Activated CD4-positive, alpha-beta T cell treated with anti-CD3 and anti-CD28 coated beads, Interleukin-2, amount 10 ng/mL, durations not matched to agents 24 days and 14 days (primary cell): ENCODE measurements at places on chromosomes 7 and 10. TPM values are rescaled to one million over a fixed set of nuclear protein-coding genes. Genes with fewer than 3 reads are reported as not detected.

DNA sequence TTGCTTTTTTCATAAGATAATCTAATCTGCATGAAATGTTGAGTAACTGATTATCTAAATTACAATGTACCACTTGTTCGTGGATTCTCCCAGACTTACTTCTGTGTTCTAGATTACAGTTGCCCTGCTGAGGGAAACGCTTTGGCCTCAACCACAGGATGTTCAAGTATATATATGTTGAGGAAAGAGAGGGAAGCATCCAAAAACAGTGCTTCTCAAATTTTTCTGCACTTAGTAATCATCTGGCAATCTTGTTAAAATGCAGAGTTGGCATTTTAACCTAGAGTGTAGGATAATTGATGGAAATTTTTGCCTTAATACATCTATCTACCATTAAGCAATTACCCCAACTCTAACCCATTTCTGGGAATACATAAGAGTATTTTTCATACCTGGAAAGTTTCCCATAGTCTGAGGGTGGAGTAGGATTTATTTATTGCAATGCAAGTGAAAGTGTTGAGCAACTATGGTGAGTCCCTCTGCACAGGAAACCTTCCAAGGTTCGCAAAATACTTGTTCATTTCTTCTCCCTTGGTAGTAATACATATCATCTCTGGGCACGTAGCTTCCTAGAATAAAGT is 59.6 kb upstream of the C1GALT1 start:
- no peak overlapping the region for H3K4me3 ChIP-seq
- H3K27ac ChIP-seq = no peak overlapping the region
- DNase-seq = no peak

DNA sequence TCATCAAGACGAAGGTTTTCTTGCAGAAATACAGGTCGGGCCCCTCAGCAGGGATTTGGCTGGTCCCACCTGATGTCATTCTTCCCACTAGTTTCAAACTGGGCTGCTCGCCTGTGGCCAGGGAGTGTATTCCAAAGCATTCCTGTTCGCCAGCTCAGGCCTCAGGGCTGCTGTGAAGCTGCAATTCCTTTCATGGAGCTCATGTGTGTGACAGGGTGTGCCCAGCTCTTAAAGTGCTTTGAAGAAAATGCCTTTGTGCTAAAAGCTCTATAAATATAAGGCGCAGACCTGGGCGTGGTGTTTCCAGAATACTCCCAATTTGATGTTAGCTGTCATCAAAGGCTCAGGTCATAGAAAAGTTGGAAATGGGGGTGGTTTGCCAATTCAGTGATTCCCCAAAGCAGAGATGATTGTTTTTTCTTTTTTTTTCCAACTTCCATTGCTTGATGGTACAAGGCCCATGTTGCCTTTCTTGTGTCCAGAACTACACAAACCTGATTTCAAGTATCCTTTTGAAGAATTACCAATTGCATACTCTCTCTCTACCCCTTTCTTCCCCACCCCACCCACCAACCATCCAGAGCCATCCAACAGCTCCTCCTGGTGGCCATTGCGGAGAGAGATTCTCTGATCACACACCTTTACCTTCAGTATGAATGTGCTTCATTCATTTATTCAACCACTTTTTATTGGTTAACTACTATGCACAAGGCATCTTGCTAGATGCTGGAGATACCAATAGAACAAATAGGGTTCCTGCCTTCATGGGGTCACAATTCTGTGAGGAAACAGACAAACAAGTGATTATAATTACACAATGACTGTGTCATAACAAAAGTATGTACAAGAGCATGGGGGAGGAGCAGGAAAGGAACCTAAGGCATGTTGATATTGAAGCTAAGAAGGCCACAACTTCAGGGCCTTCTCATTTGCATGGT is 297.3 kb upstream of the LYZL1 start:
- no peak overlapping the region for H3K4me3 ChIP-seq
- DNase-seq = peak; percentile 73
- no peaks in the 10 kb centered on the region for H3K36me3 ChIP-seq
- no peaks in the 10 kb centered on the region for H3K27me3 ChIP-seq

DNA sequence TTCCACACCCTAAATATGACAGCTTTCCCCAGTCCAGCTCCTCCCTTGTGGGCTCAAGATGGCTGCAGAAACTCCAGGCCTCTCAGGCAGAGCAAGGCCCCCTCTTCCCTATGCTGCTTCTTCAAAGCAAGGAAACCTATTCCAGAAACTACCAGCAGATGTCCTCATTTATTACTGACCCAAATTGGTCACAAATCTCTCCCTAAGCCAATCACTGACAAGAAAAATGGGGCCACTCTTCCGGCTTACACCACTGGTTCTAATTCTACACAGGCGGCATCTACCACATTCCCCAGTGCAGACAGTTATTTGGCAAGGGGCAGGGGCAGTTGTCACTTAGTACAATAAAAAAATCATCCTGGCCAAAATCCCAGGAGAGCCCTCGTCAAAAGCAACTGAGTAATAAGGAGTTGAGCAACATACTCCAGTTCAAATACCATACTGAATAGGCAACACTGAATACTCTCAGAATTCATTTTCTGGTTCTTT is 150.4 kb downstream of the SFMBT2 start:
- H3K4me3 ChIP-seq = peak overlapping the region; percentile 31
- H3K36me3 ChIP-seq = peaks cover 22% of the 10 kb centered on the region
- H3K27me3 ChIP-seq = no peaks in the 10 kb centered on the region

- no peak overlapping the region for H3K27ac ChIP-seq
- H3K36me3 ChIP-seq = no peaks in the 10 kb centered on the region
- no peak overlapping the region for H3K4me3 ChIP-seq
- H3K27me3 ChIP-seq = no peaks in the 10 kb centered on the region
- no peaks in the 10 kb centered on the region for H3K4me1 ChIP-seq
These were observed 454.5 kb upstream of the SEMA3D start for GRCh38 chr7:85641331-85641730.

GRCh38 chr7:75734586-75735458 is 3.9 kb downstream of the HIP1 start:
- no peak overlapping the region for H3K27ac ChIP-seq
- no peak overlapping the region for H3K4me3 ChIP-seq
- H3K27me3 ChIP-seq = peaks cover 12% of the 10 kb centered on the region
- peaks cover 9% of the 10 kb centered on the region for H3K4me1 ChIP-seq

GRCh38 chr10:1558906-1559305 is 178.4 kb downstream of the ADARB2 start:
- no peak for DNase-seq
- H3K4me1 ChIP-seq = no peaks in the 10 kb centered on the region
- no peaks in the 10 kb centered on the region for H3K27me3 ChIP-seq
- no peak overlapping the region for H3K4me3 ChIP-seq

DNA sequence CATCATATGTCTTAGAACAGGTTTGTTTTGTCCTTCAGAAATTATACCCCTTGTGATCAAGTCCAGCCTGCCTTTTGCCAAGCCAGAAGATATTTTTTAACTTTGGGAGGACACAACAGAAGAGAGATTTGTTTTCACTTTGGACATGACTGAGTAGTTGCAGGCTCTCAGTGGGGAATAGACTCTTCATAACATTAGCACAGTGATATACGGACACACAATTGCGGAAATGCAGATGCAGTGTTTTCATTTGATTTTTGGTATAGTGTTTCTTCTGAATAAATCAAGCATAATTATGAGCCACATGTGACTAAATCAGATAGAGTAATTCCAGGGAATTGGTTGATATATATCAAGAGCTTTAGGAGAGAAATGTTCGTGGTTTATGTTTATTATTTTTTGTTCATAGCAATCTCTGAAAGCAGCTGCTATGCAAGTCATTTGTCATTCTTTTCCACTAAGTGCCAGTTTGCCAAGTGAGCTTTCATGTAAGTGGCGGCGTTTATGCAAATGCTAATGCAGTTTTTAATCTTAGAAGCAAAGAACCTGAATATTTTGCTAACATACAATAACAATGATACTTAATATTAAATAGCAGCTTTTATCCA is 69.6 kb upstream of the HDAC9 start:
- no peaks in the 10 kb centered on the region for H3K4me1 ChIP-seq
- no peak overlapping the region for H3K4me3 ChIP-seq
- no peaks in the 10 kb centered on the region for H3K27me3 ChIP-seq
- no peak overlapping the region for H3K27ac ChIP-seq

- no peaks in the 10 kb centered on the region for H3K36me3 ChIP-seq
- DNase-seq = peak; percentile 92
- peaks cover 66% of the 10 kb centered on the region for H3K4me1 ChIP-seq
- peak overlapping the region; percentile 48 for H3K4me3 ChIP-seq
These were observed 20.3 kb upstream of the KLF6 start for GRCh38 chr10:3805201-3805790.

- no peaks in the 10 kb centered on the region for H3K36me3 ChIP-seq
- H3K4me3 ChIP-seq = no peak overlapping the region
- DNase-seq = no peak
- no peaks in the 10 kb centered on the region for H3K4me1 ChIP-seq
- H3K27me3 ChIP-seq = peaks cover 33% of the 10 kb centered on the region
These were observed 56.0 kb upstream of the COMTD1 start for GRCh38 chr10:75291805-75292204.

GRCh38 chr10:71975087-71975870 is 11.1 kb downstream of the CHST3 start:
- H3K27me3 ChIP-seq = no peaks in the 10 kb centered on the region
- H3K36me3 ChIP-seq = no peaks in the 10 kb centered on the region
- H3K4me1 ChIP-seq = peaks cover 14% of the 10 kb centered on the region
- no peak overlapping the region for H3K27ac ChIP-seq
- no peak overlapping the region for H3K4me3 ChIP-seq

DNA sequence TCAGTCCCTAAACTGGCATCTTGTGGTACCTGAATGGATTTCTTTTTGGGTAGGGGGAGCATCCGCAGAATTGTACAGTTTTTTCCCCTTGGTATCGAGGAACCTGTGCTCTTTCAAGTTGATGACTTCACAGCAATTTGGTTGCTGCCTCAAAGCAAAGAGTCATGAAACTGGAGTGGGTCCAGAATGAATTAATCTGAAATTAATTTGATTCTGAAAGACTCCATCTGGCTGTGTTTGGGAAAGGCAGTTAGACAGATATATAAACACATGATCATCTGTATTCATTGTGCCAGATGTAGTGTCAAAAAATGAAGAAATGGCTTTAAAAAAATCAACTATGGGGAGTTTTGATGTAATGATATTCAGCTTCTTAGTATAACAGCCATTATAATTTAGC is 136.1 kb downstream of the CELF2 start:
- peaks cover 71% of the 10 kb centered on the region for H3K4me1 ChIP-seq
- H3K27ac ChIP-seq = peak overlapping the region; percentile 20
- H3K27me3 ChIP-seq = no peaks in the 10 kb centered on the region
- peak overlapping the region; percentile 2 for H3K4me3 ChIP-seq

CALN1 gene
- not detected in 2 replicates for total RNA-seq

SPDYE2 gene
- total RNA-seq = 0.19 TPM in 1 of 2 replicates, not detected in the other

CTNNA3 gene
- total RNA-seq = not detected in 2 replicates

FAM25A gene
- total RNA-seq = not detected in 2 replicates

NXPH1 gene
- not detected in 2 replicates for total RNA-seq

USP6NL gene
- 0.83 and 0.84 TPM in 2 replicates for total RNA-seq
